ENCODE measurements at places on chromosomes 16 and 17. TPM values are rescaled to one million over a fixed set of nuclear protein-coding genes. Genes with fewer than 3 reads are reported as not detected.

The TNK1 gene
- 8.2 TPM for total RNA-seq

The MSI2 gene
- total RNA-seq: 50.0 TPM

The WFIKKN1 gene
- total RNA-seq: 2.5 TPM

The PRAC1 gene
- not detected for total RNA-seq

The SERPINF2 gene
- total RNA-seq: 41.1 TPM

The NKD1 gene
- 14.1 TPM for total RNA-seq
